ENCODE measurements at places on chromosomes 6 and 20.

GRCh38 chr6:147999001-147999540, 343.6 kb upstream of the SASH1 start:
- DNase-seq: no peak

DNA sequence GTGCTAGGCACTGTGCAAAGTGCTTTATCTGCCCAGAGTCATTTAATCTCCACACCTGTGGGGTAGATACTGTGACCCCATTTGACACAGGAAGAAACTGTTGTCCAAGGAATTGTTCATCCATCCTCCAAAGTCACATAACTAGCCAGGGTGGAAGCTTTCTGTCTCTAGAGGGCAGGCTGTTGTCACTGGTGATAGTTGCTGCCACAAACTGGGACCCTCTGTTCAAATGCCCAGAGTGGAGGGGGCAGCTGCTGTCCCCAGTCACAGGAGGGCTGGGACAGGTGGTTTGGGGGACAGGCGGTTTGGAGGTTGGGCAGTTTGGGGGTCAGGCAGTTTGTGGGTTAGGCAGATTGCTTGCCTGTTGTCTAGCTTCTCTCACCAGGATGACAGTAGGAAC, 16.1 kb upstream of the TMEM242 start:
- DNase-seq: no peak

- DNase-seq: no peak
Measured at GRCh38 chr6:46730921-46731461, 4.2 kb downstream of the PLA2G7 start.

DNA sequence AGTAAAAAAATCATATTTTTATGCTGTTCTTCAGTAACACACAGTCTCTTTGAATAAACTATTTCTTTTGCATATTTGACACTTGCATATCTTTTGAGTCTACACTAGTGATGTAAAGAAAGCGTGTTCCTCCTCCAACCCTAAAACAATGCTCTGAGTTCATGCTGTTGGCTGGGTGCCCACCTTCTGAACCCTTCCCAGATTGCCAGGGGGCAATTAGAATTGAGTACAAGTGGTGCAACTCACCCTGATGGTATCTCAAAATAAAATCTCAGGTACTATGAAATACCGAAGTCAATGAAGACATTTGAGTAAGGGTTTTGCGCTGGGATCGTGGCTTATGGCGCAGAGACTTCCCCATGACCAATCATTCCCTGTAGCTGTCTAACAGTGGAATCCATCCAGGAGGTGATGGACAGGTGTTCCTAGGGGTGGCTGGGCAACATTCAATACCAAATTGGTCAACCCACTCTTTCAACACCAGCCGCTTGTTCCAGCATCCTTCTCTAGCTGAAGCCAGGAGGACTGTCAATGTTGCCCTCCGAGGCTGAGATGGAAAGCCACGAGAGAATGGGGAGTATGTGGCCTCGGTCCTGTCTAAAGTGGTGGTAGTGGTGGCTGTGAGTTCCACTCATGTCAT, 94.4 kb upstream of the ZNFX1 start:
- DNase-seq: no peak

DNA sequence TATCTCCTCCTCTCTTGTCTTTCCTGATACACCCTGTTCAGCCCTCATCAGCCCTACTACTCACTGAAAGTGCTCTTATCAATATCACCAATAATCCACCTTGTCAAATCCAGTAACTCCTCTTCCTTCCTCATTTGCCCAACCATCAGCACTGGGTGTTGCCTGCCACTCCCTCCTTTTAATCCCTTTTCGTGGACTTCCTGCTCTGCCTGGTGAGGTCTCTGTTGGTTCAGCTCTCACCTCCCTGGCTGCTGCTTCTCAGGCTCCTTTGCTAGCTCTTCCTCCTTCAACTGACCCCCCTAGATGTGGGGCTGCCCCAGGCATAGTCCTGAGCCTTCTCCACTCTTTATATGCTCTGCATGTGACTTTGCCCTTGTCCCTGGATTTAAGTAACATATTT, 92.5 kb downstream of the PREP start:
- DNase-seq: no peak

- DNase-seq: no peak
Measured at GRCh38 chr6:43455531-43456428, at the start of gene DLK2. DLK2 (minus strand) TSS chr6:43455548; CDS start chr6:43454825, 723 bp downstream.

- DNase-seq: no peak
Measured at GRCh38 chr6:50361641-50362331, 312.1 kb upstream of the DEFB112 start.

DNA sequence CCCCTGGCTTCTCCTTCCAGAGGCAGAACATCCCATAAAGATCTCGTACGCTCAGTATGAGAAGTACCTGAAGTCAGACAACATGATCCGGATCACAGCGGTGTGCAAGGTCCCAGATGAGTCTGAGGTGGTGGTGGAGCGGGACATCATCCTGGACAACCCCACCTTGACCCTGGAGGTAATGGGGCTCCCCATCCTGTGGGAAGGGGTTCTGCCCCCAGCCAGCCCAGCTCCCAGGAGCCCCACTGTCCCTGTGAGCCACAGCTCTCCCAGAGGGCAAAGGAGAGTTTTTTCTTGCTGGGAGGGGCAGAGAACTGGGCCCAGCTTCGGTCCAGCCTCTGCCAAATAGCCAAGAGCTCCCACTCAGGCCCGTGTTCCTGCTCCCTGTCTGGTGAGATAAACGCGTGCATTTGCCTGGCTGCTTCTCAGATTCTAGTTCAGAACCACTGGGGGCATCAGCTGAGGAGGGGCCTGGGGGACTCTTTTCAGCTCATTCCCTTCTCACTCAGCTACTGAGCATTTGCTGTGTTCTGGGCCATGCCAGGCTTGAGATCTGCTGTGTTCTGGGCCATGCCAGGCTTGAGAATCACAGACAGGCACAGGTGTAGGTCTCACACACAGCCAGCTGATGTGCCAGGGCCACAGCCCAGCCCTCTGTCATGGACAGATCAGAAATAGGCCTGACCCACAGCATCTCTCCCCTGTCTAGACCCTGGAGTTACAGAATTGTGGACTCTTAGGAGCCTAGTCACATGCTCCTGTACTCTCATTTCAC, 39.5 kb downstream of the TGM3 start:
- no peak for DNase-seq

- no peak for DNase-seq
Measured at GRCh38 chr6:89118931-89119330, 1.1 kb upstream of the SRSF12 start.

GRCh38 chr6:13526727-13527670, 39.6 kb upstream of the GFOD1 start:
- peak; percentile 99 for DNase-seq

DNA sequence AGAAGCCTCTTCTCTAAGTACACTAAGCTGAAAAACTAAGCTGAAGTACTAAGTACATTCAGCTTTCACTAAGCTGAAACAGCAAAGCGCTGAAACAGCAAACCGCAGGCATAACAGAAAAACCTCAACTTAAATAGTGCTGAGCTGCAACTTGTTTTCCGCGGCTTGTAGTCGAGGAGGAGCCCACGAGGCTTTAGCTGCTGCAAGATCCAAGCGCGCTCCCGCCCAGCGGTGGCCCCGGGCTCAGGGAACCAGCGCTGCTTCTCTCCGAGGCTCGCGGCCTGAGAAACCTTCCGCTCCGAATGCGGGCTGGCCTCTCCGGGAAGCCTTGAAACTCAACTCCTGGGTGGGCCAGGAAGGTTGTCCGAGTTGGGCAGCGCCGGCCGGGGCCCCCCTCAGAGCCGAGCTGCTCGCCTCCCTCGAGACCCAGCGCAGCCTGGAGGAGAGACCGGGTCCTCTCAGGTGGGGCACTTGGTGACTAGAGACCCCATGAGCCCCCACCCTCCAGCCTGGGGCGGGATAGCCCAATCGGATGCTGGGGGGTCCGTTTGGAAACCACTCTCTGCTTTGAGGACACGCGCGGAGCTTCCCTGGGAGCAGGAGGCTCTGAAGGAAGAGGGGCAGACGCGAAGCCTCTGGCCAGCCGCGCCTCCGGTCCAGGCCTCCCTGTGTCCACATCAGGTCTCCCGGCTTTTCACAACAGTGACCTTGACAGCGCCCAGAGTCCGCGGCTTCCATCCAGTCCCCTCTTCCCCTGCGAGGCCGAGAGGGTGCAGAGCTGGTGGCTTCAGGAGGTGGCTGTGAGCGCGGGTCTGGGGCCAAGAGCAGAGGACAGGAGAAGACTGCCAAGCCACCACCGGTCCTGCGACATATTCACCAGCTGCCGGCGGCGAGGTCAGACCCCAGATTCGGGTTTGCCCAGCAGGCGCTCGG, 38.1 kb upstream of the HLA-E start:
- DNase-seq: peak; percentile 46

- no peak for DNase-seq
Measured at GRCh38 chr20:17965042-17965697, 3.4 kb downstream of the SNX5 start.

DNA sequence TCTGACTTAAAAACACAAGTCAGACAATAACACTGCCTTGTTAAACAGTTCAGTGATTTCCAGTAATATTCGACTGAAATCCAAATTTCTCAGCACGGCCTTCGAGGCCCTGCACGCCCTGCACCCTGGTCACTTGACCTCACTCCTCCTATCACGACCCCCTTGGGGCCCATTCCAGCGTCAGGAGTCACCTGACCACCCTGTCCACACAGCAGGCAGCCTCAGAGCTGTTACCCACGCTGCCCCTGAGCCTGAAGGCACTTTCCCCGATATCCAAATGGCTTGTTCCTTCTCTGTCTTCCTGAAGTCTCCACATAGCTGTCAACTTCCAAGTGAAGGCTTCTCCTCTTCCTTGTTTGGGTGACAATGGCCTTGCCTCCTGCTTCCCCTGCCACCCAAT, 33.1 kb upstream of the SMOC2 start:
- no peak for DNase-seq

GRCh38 chr6:150142670-150143515, at the start of gene PPP1R14C:
PPP1R14C (plus strand) TSS chr6:150143044; CDS start chr6:150143193, 149 bp downstream.
- DNase-seq: no peak

DNA sequence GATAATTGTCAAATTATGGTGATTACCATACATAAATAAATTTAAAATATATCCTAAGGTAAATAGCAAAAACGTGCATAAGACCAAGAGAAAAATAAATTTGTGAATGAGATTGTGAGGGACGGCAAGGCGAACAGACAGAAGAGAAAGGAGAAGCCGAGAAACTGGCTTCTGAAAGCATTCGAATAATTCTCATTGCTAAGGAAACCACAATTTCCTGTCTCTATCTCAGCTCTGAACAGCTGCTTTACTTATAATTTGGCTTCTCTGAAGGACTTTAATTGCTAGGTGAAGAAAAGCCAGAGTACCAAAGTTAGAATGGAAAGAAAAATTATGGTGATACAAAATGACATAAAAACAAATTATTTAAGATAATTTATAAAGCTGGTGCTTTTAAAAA, 79.0 kb upstream of the RGS17 start:
- no peak for DNase-seq

- DNase-seq: no peak
Measured at GRCh38 chr6:105921781-105922180, 164.4 kb upstream of the PRDM1 start.

DNA sequence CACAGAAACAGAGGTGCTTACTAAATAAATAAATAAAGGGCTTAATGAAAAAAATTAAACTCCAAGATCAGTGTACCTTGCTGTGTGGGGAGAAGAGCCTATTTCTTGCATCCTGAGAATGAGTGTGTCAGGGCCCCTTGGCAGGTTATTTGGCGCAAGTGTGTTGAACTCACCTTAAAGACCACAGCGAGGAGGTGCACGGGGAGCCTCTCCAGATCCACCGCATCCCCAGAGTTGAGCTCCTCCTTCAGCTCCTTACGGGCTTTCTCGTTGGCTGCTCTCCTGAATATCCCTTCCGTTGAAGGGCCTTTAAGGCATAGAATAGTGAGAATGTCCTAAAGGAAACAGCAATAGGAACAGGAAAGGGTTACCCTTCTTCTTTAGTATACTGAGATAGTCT, 3.6 kb downstream of the TAGAP start:
- DNase-seq: no peak

DNA sequence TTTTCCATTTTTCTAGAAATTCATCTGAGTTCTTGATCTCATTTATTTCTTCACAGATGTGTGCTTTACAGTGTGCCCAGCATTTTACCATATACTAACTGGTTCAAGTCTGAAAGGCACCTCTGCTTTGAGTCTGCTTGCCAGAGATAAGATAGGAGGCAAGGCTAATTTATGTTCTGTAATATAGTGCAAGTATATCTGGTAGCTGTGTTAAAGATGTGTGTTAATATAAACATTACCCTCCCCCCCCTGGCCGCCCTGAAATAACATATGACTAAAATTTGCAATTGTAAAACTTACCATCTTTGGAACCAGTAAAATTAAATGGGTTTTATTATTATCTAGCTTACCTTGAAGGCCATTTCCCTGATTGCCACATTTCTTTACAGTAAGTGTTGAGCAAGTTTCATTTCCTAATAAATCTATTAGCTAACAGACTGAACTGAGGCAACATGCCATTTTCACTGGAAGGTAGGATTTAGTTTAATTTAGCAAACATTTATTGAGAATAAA, 2.7 kb downstream of the FBXO9 start:
- DNase-seq: no peak
